KBM-7 (cell line): ENCODE measurements at places on chromosomes 7 and 10.

- peak; percentile 35 for DNase-seq
These were observed 19.9 kb downstream of the SPAG6 start for GRCh38 chr10:22365233-22365632.

DNA sequence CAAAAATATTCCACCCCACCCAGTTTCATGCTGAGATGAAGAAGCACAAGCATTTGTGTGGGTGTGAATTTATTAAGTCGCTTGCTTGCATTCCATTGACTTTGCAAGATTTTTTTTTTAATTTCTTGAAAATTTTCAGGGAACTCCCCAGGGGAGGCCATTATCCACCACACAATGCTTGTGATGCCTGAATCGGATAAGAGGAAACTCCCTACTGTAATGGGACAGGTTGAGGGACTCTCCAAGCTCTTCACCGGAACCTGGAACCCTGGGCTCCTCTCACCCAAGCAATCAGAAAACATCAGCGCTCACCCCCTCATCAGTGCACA lies 153.6 kb upstream of the ZMIZ1 start:
- no peak for DNase-seq

- DNase-seq: peak; percentile 96
These were observed 12.4 kb downstream of the PRSS2 start for GRCh38 chr7:142782922-142783900.

DNA sequence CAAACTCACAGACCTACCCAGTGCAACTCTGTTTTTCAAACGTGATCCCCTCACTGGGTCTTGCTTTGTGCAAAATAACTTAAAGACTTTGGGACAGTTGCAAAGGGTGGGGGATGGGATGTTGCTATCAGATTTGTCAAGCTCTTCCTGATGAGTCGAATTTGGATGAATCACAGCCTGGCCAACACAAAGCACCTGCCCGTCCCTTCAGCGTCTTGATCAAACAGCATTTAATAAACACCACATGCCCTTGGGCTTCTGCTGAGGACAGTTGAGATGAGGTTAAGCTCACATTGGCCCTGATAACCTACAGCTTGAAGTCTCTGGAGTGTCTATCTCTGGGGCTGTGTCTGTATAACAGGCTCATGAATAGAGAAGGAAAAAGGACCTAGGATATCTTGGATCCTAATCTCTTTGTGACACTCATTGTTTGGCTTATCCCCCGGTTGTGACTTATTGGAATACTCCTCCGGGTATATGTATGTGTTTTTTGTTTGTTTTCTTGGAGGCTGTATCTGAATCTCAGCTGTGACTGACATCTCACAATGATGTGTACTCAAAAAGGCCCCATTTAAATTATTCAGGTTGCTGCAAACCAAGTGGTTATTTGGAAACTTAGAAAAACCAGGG lies 132.6 kb upstream of the NAMPT start:
- DNase-seq: no peak

DNA sequence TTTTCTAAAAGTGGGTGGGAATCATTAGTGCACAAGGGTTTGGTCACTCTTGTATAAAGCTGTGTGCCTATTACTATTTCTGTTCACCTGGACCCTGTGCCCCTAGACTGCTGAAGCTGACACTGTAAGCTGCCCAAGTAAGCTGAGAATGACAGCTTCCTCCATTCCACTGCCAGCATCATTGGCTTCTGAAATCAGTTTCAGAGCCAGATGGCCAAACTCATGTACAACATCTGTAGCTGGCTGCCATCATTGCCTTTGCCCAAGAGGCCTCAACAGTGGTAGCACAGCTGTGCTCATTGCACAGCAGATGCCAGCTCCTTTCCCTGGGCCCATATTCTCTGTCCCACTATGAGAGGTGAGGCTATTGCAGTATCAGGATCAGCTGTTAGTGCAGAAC lies 165.7 kb downstream of the CPEB3 start:
- DNase-seq: no peak

- DNase-seq: no peak
These were observed 22.3 kb upstream of the TMEM26 start for GRCh38 chr10:61475449-61475873.

DNA sequence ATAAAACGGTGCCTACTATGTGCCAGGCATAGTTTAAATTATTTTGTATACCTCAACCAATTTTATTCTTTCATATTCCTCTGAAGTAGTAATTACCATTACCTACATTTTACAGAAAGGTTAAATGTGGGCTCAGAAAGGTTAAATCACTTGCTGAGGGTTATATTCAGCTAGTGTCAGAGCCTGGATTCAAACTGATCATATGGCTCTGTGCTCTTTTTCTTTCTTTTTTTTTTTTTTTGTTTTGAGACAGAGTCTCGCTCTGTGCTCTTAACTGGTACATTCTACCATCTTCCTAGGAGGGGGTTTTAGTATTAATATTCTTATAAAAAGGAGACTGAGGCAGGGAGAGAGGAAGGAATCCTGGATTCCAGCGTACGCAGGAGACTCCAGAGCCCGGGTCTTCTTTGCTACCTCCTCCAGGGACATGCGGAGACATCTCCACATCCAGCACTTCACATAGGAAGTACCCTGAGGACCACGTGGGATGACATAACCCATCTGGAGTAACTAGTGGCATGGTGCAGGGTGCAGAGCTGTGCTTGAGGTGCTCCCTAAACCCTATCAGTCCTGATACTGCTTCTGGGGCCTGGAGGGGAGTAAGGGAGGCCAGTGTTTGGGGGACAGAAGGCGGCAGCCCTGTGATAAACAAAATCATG lies 29.6 kb upstream of the ATXN7L1 start:
- DNase-seq: no peak

DNA sequence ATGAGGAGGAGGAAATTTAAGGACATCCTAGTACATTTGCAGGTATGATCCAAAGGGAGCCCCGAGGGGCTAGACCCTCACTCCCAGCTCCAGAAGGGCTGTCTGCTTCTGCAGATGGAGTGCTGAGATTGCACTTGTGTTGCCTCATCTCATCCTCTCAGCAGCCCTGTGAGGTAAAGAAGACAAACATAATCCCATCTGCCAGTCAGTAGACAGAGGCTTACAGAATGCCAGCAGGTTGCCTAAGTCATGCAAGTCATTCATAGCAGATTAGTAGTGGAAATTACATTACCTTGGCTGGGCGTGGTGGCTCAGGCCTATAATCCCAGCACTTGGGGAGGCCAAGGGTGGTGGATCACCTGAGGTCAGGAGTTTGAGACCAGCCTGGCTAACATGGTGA lies 45.4 kb downstream of the BLVRA start:
- DNase-seq: no peak

- no peak for DNase-seq
These were observed 124.5 kb upstream of the FAM20C start for GRCh38 chr7:67661-68395.

- no peak for DNase-seq
These were observed 146.0 kb downstream of the CCDC201 start for GRCh38 chr7:45726883-45727282.

DNA sequence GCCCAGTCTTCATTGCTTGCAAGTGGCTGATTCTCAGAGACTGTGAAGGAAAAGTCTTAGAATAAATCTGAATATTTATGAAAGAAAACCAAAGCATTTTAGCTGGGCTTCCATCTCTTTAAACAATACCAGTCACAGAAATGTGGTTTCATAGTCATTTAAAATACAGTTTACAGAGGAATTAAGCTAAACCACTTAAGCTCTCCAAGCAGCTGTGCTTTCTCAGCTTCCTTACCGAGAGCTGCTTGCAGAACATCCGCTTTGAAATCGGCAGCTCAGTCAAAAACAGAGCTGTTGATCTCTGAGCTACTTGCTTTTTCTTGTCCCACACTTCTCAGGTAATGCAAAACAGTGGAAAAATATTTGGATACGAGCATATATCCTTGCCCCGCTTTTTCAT lies 134.5 kb downstream of the DYNC1I1 start:
- DNase-seq: no peak

DNA sequence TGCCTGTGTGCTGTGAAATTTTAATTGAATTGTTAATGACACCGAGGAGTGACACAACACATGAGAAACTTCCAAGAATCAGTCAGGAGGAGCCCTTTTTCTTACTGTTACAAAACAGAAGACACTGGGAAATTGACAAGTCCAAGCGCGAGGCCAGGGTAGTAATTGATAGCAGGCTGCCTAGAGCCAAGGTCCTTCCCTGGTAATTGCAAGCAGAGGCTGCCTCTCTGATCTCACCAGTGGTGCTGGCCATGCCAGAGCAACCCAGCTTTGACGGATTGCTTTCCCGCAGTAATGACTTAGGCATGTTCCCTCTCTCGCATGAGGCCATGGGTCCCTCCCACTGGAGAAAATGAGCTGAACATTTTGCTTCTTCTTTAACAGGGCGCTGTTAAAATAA lies 111.5 kb downstream of the LRMDA start:
- DNase-seq: no peak
